Fibroblast of the aortic adventitia (primary cell): ENCODE measurements at places on chromosomes 3 and 15. TPM values are rescaled to one million over a fixed set of nuclear protein-coding genes. Genes with fewer than 3 reads are reported as not detected.

The ZNF80 gene
- total RNA-seq: not detected in 2 replicates

The ARNT2 gene
- total RNA-seq: 9.4 and 12.7 TPM in 2 replicates

The CADM2 gene
- 2.2 TPM in 1 of 2 replicates, not detected in the other for total RNA-seq

The REC114 gene
- total RNA-seq: not detected in 2 replicates

The ANKRD63 gene
- total RNA-seq: not detected in 2 replicates

The FBN1 gene
- 984 and 4,431 TPM in 2 replicates for total RNA-seq

The CGNL1 gene
- total RNA-seq: 0.90 and 11.0 TPM in 2 replicates

The ISG20 gene
- total RNA-seq: 1.9 and 6.6 TPM in 2 replicates

The CCDC33 gene
- total RNA-seq: 0.09 TPM in 1 of 2 replicates, not detected in the other

The MORC1 gene
- total RNA-seq: not detected in 2 replicates

The CDCP1 gene
- total RNA-seq: 1.3 and 32.8 TPM in 2 replicates

The ALG1L2 gene
- 0.54 TPM in 1 of 2 replicates, not detected in the other for total RNA-seq

The ACP3 gene
- 0.63 TPM in 1 of 2 replicates, not detected in the other for total RNA-seq

The GNAT1 gene
- not detected in 2 replicates for total RNA-seq

The DGKG gene
- total RNA-seq: 0.08 and 0.27 TPM in 2 replicates

The OR5K3 gene
- not detected in 2 replicates for total RNA-seq

The WDR93 gene
- 0.09 and 0.49 TPM in 2 replicates for total RNA-seq

The TRA2B gene
- total RNA-seq: 96.7 and 157 TPM in 2 replicates

The RYR3 gene
- total RNA-seq: under 0.01 TPM in 1 of 2 replicates, not detected in the other

The CHRNA3 gene
- total RNA-seq: under 0.01 TPM in 1 of 2 replicates, not detected in the other

The OCA2 gene
- not detected in 2 replicates for total RNA-seq

The SH2D7 gene
- not detected in 2 replicates for total RNA-seq

The RTP4 gene
- 2.8 and 2.9 TPM in 2 replicates for total RNA-seq

The STRIT1 gene
- total RNA-seq: not detected in 2 replicates

The ESYT3 gene
- total RNA-seq: 0.27 and 0.65 TPM in 2 replicates

The FBXO40 gene
- total RNA-seq: under 0.01 TPM in 1 of 2 replicates, not detected in the other
